ENCODE measurements at places on chromosomes 12 and 14. TPM values are rescaled to one million over a fixed set of nuclear protein-coding genes. Genes with fewer than 3 reads are reported as not detected.

The ALDH2 gene
- 2.6 TPM for total RNA-seq

- DNase-seq: no peak
Measured at GRCh38 chr12:29030006-29030405, 119.1 kb upstream of the FAR2 start.

- DNase-seq: no peak
Measured at GRCh38 chr14:102545461-102546265, 36.1 kb upstream of the ANKRD9 start.

The KRT75 gene
- not detected for total RNA-seq

The RNU4-1 gene
- total RNA-seq: 1,101 TPM

The NTF3 gene
- not detected for total RNA-seq

DNA sequence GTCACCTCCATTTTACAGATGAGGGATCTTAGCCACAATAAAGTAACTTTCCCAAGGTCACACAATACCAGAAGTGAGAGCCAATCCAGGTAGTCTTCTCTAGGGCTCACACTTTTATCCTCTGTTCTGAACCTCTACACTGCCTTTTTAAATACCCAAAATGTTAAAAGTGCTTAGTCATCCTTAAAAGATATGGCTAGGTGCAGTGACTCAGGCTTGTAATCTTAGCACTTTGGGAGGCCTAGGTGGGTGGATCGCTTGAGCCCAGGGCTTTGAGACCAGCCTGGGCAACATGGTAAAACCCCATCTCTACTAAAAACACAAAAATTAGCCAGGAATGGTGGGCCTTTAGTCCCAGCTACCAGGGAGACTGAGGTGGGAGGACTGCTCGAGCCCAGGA, 104.1 kb upstream of the PPP4R3A start:
- no peak for DNase-seq

- DNase-seq: no peak
Measured at GRCh38 chr14:54667026-54667744, 100.3 kb downstream of the SAMD4A start.

DNA sequence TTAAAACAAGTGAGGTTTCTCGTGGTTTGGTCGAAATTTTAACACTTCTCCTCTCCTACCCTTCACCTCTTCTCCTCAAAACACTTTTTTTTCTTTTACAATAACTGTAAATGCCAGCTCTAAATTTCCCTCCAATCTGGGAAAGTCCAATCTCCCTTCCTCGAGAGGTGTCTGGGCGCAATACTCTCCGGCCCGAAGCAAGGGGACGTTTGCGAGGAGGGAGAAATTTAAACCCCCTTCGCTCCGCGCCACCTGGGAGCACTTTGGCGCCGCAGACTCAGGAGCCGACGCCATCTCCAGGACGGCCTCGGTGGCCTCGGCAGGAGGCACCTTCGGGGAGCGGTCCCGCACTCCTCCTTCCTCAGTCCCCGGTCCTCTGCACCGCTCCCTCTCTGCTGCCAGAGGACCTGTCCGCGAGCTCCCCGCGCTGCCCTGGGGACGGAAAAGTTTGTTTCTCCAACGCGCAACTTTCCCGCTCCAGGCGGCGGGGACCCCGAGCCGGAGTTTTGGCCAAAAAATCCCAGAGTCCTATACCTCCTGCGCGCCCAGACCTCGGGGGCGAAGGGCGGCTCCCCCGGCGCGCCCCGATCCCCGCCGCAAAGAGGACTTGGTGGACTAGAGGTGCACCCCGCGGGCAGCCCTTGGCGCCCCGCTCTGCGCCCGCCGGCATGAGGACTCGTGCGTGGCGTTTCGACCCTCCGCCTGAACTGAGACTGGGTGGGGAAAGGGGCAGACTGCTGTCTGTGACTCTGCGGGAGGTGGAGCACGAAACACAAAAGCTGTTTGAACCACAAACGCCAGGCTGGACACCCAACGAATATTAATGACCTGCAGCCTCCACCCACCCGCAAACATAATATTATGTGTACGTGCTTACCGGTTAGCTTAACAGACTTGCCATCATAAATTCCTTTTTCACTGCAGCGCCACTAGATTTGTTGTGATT, 95.2 kb upstream of the HMGA2 start:
- no peak for DNase-seq

- DNase-seq: no peak
Measured at GRCh38 chr14:96584907-96585671, 82.9 kb downstream of the PAPOLA start.

DNA sequence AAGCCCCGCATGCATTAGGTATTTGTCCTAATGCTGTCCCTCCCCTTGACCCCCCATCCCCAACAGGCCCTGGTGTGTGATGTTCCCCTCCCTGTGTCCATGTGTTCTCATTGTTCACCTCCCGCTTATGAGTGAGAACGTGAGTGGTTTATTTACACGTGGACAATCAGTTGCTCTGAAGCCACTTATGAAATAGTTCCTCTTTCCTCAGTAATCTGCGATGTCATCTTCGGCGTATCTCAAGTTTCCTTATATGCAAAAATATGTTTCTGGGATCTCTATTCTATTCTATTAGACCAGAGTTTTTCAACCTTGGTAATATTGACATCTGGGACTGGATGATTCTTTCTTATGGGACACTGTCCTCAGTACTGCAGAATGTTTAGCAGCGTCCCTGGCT, 56.0 kb upstream of the DCD start:
- no peak for DNase-seq

DNA sequence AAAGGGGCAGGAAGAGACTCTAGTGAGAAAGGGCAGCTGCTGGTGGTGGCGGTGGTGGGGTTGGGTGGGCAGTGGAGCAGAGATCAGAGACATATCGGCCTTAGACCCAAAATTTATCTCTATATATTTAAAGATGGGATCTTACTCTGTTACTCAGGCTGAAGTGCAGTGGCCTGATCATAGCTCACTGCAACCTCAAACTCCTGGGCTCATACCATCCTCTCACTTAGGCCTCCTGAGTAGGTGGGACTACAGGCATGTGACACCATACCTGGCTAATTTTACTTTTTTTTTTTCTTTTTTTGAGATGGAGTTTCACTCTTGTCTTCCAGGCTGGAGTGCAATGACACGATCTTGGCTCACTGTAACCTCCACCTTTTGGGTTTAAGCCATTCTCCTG, 18.6 kb upstream of the ITGA5 start:
- no peak for DNase-seq

The ALDH1L2 gene
- not detected for total RNA-seq

The KCNH5 gene
- total RNA-seq: not detected

DNA sequence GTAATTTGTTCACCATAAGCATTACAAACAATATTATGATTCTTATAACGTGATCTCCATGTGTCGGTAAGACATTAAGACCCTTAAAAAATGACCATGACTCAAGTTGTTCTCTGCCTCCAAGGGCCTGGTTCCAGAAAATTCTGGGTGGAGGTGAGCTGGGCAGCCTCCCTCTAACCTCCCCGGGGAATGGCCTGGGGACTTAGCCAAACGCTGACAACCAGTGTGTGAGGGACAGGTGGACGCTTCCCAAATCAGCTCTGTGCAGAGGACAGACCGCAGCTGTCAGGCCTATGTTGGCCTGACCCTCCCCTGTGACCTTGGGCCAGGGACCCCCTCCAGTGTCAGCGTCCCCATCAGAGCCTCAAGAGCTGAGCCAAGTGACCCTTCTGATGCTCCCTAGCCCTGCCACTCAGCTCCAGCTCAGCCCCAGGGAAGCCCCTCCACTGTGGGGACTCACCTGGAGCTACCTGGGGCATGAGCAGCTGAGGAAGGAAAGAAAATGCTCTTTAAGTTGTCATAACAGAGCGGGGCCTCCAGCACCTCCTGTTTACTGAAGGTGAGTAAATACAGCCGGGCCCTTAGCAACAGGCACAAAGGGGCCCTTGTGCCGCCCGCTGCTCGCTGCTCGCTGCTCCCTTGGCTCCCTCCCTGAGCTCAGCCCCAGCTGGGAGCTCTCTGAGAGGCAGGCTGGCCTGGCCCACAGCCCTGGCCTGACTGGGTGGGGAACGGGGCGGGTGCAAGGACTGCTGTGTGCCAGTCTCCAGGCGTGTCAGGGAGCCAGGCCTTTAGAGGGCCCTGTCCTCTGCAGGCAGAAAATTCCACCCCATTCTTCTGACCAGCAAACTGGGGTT, 116.6 kb downstream of the CALM1 start:
- no peak for DNase-seq

The ARID4A gene
- 89.3 TPM for total RNA-seq

The KCNC2 gene
- total RNA-seq: not detected

DNA sequence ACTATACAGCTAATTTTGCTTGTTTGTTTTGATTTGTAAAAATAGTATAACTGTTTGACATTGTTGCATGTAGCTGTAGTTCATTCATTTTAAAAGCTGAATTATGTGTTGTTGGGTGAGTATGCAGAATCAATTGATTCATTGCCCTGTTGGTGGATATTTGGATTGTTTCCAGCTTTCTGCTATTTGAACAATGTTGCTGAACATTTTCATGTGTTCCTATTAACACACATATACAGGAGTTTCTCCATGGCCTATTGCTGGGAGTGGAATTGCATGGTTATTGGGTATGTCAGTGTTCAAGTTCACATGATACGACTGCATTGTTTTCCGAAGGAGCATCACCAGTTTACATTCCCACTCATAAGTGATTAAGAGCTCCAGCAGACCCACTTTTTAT, 75.3 kb downstream of the SRGAP1 start:
- no peak for DNase-seq

GRCh38 chr14:32259368-32260013, 56.4 kb upstream of the RNU6-8 start:
- DNase-seq: no peak

GRCh38 chr12:19760611-19761010, 321.3 kb downstream of the AEBP2 start:
- no peak for DNase-seq

The BCAT1 gene
- total RNA-seq: 1.3 TPM

GRCh38 chr12:104526320-104526719, 69.6 kb downstream of the CHST11 start:
- no peak for DNase-seq

DNA sequence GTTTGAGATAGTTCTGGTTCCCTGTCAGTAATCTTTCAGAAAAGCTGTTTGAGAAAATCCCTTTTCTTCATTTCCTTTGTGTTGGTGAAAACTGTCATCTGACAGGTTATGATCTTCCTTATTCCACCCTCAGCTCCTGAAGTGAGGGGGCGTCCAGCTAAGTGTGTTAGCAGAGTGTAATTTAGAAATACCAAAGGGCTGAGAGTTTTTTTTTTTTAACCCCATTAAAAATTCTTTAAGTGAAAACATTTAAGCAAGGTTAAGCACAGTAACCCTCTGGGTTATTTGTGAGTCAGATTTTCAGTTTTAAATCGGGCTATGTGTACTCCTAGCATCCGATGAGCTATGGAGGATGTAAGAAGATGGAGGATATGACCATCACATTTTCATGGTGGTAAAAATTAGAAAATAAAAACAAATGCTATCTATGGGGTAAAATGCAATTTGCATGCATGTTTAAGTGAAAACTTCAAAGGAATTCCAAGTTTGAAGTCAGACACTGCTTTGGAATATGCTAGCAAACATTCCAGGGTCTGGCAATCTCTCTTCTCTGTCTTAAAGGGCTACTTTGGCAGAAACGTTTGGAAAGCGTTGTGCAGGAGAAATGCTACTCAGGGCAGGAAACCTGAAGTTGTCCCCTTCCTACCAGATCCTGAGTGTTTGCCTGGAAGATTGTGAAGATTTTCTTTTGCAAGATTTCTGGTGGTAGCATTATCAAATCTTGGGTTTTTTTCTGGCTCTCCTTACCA, 197.0 kb upstream of the PRICKLE1 start:
- no peak for DNase-seq

The SIX6 gene
- not detected for total RNA-seq

DNA sequence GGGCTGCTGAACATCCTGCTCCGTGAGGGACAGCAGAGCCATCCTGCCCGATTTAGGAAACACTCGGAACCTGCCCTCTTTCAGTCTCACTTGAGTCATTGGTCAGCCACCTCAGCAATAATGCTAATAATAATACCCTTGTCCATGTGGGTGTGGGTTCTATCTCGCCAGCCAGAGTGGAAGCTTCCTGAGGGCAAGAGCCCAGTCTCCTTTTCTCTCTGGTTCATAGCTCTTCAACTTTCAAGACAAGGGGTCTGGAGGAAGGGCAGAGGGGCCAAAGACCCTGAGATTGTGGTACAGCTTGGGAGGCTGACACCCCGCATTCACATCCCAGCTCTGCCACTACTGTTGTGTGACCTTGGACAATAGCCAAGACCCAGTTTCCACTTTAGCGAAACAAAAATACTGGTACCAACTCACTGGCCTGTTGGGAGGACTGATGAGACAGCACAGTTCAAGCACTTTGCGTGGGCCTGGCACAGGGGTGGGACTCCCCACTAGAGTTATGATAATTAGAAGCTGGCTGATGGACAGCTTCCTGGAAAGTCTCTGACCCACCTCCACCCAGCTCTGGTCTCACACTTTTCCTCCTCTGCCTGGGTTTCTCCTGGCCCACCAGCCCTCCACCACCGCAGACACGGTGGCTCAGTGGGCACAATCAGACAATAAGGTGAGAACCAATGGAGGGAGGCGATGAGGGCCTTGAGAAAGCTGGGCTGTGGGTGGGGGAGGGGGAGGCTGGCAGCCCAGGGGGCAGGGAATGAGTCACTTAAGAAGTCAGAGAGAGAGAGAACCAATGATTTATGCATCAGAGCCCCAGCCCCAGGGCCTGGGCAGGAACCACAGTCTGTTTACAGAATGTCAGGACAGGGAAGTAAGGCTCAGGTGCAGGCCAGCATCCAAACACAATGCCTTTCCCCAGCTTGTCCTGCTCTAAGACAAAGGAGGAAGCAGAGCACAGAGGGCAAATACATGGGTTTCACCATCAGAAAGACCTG, 9.6 kb downstream of the FAIM2 start:
- no peak for DNase-seq

GRCh38 chr12:11070999-11071398, 8.9 kb upstream of the TAS2R46 start:
- DNase-seq: no peak

GRCh38 chr12:111991946-111992345, 21.0 kb downstream of the TMEM116 start:
- peak; percentile 30 for DNase-seq

GRCh38 chr12:76790564-76791552, 26.9 kb downstream of the ZDHHC17 start:
- no peak for DNase-seq

DNA sequence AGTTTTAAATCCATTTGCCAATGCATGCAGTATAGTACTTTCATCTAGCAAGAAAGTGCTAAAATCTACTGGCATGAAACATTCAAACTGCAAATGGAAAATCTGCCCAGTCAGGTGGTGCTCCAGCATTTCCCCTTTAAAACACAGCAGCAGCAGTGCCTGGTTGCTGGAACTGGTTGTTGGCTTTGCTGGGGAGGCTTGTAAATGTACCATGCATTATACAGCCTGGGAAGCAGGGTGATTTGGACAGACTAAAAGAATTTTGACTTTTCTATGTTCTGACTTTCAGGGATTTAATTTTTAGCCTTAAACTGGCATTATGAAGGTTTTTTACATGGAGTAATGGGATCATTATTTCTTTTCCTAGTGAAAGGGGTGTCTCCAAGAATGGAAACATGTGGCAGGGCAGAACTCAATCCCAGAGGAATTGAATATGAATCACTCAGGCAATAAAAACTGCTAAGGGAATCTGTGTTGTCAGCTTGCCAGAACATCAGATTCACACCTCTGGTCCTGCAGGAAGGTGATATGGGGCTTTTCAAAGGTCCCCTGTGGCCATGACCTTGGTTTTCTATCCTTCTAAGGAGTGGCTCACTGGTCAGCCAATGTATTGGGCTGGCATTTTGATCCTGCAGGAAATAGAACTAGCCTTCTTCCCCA, 9.0 kb upstream of the PAX9 start:
- DNase-seq: no peak
